ENCODE measurements at places on chromosomes 4 and X.

DNA sequence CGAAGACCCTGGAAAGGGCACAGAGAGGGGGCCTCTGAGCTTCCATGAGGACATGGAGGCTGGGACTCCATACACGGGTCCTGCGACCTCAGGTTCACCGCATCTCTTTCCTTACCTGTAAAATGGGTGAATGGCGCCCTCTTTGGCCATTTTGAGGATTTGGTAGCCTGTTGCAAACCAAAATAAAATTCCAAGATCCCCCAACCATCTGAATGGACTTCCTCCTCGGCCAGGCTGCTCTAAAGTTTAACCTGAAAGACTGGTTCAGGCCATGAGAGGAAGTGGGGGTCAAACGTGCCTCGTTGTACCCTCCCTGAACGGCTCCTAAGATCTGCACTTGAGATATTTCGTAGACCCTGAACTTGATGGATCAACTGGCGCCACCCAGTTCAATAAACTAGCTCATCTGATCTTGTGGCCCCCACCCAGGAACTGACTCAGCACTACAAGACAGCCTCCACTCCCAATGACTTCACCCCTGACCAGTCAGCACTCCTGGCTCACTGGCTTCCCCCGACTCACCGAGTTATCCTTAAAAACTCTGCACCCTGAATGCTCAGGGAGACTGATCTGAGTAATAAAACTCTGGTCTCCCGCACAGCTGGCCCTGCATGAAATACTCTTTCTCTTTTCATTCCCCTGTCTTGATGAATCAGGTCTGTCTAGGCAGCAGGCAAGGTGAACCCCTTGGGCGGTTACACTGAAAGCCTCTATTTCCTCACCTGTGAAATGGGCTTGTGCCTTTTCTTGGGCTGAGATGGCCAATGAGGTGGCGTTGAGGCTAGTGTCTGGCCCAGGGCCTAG lies 32.9 kb upstream of the GPR78 start:
- no peak for DNase-seq

- no peak for DNase-seq
These were observed 659.4 kb downstream of the PCDH19 start for GRCh38 chrX:99750721-99751120.

DNA sequence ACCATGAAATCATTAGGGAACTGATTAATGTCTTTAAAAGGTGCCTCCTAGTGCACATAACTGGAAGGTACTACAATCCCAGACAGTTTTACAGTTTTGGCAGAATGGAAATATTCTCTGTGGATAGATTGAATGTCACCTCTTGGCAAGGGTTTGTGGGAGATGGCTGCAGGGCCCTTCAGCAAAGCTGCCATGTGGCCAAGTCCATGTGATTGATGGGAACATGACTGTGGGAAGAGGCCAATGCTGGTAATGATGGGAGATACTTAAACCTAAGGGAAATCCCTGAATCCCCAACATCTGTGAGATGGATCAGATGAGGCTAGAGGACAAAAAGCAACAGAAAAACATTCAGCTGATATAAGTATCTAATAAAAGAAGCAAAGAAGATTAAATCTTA lies 493.7 kb downstream of the MAGEE1 start:
- no peak for DNase-seq

- no peak for DNase-seq
These were observed 10.2 kb downstream of the CRLF2 start for GRCh38 chrX:1202251-1202650.

- no peak for DNase-seq
These were observed 37.3 kb upstream of the GUCY1A1 start for GRCh38 chr4:155629183-155629825.

- DNase-seq, result no peak
These were observed 9.4 kb downstream of the ANKRD50 start for GRCh38 chr4:124703154-124703553.

DNA sequence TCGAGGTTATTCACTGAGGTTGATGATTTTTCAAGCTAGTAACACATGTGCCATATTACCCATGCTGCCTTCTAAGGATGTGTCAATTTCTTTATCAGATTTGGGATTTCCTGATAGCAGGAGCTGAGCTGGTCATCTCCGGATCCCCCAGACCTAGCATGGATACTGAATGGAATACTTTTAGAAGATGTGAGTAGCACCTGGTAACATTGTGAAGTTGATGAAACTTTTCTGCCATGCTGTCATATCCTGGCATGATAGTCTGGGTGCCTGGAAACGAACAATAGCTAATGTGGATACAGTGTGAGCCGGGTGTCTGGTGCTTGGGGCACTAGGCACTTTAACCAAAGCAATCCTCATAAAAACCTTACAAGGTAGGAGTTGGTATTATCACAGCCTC lies 11.0 kb upstream of the CYTL1 start:
- no peak for DNase-seq

- no peak for DNase-seq
These were observed 230.8 kb upstream of the ANKRD50 start for GRCh38 chr4:124943145-124943889.

DNA sequence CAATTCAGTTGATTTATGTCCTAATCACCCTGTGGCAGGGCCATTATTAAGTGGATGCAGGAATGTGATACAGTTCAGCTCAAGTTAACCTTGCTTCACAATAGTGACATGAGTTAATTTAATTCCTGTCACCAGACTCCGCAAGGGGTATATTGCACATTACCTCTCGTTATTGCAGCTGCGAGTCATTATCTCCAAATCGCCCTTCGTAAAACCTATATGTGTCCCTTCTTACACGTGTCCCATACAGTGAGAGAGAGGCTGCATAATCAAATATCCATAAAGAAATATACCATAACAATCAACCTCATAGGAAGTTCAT lies 369.9 kb upstream of the ANXA10 start:
- DNase-seq, result no peak

GRCh38 chr4:60327651-60328050 lies 872.5 kb upstream of the ADGRL3 start:
- DNase-seq, result no peak

GRCh38 chr4:72286185-72286584 lies 254.4 kb downstream of the NPFFR2 start:
- no peak for DNase-seq

- no peak for DNase-seq
These were observed 247.4 kb upstream of the CTSO start for GRCh38 chr4:156201050-156201449.

GRCh38 chr4:21641696-21642095 lies 306.9 kb downstream of the KCNIP4 start:
- no peak for DNase-seq

DNA sequence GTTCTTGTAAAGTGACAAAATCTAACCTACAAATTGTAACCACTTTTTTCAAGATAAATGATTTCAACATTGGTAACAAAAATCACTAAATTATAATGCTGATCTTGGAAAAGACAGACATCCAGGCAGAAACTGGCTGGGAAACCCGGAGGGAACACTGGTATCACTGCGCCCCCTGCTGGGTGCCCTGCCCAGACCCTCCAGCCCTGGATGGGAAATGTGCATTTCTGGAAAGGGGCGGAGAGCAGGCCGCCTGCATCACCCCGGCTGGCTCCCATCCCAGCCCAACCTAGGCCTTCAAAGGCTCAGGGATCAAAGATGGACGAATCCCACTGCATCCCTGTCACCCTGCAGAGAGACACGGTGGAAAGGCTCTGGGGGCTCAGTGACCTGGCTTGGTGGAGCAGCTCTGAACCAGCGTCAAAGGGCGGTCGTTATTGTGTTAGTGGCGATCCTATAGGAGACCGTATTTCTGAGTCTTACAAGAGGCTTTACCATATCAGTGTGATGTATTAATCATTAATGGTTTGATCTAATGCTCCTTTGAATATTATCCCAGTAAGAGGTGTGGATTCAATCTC lies 37.3 kb downstream of the ACOX3 start:
- DNase-seq, result peak; percentile 45

DNA sequence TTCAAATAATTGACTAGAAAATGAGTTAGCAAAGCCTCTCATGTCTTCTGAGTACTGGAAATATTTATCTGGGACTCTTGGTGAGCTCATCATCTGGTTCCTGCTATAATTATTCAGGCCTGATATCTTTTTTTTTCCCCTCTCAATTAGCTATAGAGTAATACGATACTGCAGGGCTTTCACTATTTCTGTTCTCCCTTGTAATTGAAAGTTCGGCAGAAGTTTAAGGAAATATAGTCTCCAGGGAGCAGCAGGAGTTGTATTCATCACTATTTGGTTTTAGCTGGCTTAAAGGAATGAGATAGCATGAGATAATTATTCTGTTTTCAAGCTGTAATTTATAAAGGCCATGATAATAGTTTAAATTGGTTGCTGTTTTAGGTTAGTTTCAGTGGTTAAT lies 378.6 kb upstream of the EPHA5 start:
- no peak for DNase-seq
